Osteoblast (primary cell): ENCODE measurements at places on chromosomes 2 and 18. TPM values are rescaled to one million over a fixed set of nuclear protein-coding genes. Genes with fewer than 3 reads are reported as not detected.

DNA sequence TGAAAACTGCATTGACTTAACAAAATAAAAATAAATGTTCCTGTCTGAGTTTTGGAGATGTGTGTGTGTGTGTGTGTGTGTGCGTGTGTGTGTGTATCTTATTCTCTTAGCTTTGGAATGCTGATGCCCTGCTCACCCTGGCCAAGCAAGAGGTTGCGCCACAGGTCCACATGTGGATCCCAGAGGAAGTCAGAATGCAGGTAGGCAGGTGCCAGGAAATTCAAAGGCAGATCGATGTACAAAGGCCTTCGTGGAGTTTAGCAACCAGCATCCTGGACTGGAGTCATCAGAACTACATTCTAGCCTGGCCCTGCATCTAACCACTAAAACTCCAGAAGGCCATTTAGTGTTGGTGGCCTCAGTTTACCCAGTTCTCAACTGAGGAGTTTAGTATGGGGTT is 12.4 kb downstream of the G6PC2 start:
- H3K27me3 ChIP-seq = peaks cover 55% of the 10 kb centered on the region
- no peaks in the 10 kb centered on the region for H3K36me3 ChIP-seq
- no peak overlapping the region for H3K27ac ChIP-seq
- H3K4me1 ChIP-seq = no peaks in the 10 kb centered on the region

- DNase-seq = peak; percentile 54
- H3K36me3 ChIP-seq = no peaks in the 10 kb centered on the region
- no peaks in the 10 kb centered on the region for H3K27me3 ChIP-seq
- H3K4me1 ChIP-seq = peaks cover 11% of the 10 kb centered on the region
- peak overlapping the region; percentile 56 for H3K4me3 ChIP-seq
These were observed 35.0 kb upstream of the PTMA start for GRCh38 chr2:231673348-231673770.

- peaks cover 40% of the 10 kb centered on the region for H3K4me1 ChIP-seq
- peak; percentile 83 for DNase-seq
- H3K27ac ChIP-seq = peak overlapping the region; percentile 96
- H3K4me3 ChIP-seq = peak overlapping the region; percentile 24
These were observed 14.3 kb upstream of the TRIB2 start for GRCh38 chr2:12702168-12703121.

LINC00305 gene
- total RNA-seq = not detected in 2 replicates

DNA sequence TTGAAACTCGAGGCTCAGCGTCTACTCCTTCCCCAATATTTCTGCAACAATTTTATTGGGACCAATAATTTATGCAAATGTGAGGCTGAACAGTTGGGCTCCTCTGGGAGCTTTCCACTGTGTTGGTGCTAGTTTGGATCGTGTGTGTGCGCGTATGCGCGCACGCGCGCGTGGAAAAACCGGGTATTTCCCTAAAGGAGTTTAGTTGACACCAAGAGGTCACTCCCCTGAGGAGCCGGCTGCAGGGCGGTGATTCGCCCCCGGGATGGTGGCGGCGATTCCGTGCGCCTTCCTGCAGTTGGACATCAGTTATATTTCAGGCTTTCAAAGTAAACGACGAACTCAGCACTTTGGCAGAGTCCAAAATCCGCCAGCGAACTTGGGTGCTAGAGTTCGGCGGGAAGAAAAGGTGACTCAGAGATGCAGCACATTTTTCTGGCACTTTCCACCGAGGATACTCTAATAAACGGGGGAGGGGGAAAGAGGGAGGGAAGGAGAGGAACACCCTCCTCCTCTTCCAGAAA is 186.5 kb upstream of the FANCL start:
- peaks cover 4% of the 10 kb centered on the region for H3K4me1 ChIP-seq
- H3K4me3 ChIP-seq = peak overlapping the region; percentile 36
- DNase-seq = no peak
- no peak overlapping the region for H3K27ac ChIP-seq
- no peaks in the 10 kb centered on the region for H3K36me3 ChIP-seq
- peaks cover 16% of the 10 kb centered on the region for H3K27me3 ChIP-seq
